ENCODE measurements at places on chromosomes 11 and 22.

DNA sequence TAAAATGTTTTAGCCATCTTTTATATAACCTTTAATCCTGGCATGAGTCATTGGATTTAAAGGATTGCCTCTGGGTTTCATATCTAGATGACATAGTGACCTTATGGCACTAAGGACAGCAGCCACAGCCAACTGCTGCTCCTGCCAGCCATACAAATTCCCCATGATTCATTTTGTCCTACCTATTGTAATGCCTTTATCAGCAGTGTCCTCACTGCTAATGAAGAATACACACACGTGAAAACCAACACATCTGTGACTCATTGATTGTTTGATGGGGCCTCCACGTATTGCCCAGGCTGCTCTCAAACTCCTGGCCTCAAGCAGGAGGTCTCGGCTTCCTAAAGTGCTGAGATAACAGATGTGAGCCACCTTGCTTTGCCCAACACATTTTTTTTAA lies 1.8 kb downstream of the LDHAL6A start:
- no peak for DNase-seq

GRCh38 chr11:123286761-123287160 lies 91.7 kb upstream of the CLMP start:
- no peak for DNase-seq

- no peak for DNase-seq
Observed at GRCh38 chr11:9057007-9057406, 34.4 kb downstream of the SCUBE2 start.

- DNase-seq, result no peak
Observed at GRCh38 chr11:116379185-116379828, 393.5 kb downstream of the BUD13 start.

- no peak for DNase-seq
Observed at GRCh38 chr11:115488945-115489344, 15.3 kb downstream of the CADM1 start.

All from stimulated activated CD8-positive, alpha-beta memory T cell treated with anti-CD3 and anti-CD28 coated beads, Interleukin-7, amount 100 ng/mL, for 4 hours (primary cell).